ENCODE measurements at places on chromosomes 16 and 17.

- no peak for DNase-seq
These were observed 27.8 kb downstream of the CYB5D2 start for GRCh38 chr17:4170639-4171280.

DNA sequence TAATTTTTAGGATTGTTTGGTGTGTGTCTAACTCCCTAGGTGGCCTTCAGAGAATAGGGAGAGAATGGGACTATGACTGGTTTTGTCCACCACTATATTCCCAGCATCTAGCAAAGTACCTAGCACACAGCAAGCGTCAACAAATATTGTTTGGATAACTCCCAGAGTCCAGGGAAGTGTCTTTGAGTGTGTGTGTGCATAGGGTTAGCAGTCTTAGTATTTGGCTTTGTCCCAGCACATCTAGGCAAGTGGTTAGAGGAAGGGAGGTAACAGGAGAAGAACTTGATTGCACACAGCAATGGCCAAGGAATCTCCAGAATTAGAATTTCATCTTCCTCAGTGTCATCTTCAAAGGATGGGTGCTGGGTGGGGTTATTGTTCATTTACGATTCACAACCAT lies 385.4 kb upstream of the CDH5 start:
- DNase-seq, result no peak

GRCh38 chr17:67829331-67829730 lies 4.0 kb downstream of the BPTF start:
- DNase-seq, result no peak

DNA sequence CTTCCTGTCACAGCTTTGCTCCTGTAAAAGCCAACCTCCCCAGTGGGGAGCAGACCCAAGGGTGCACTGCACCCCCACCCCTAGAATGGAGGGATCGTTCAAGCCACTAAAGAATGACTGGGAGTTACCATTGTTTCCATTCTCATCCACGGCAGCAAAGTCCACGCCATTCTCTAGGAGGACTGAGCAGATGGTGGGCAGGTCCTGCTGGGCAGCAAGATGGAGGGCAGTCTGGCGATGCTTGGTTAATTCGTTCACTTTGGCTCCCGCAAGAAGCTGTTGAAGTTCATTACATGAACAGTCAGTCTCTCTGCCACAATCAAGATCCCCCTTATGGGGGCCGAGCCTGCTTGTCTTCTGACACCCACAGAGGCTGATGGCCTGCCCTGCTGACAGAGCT lies 30.8 kb downstream of the CYB5D2 start:
- no peak for DNase-seq

DNA sequence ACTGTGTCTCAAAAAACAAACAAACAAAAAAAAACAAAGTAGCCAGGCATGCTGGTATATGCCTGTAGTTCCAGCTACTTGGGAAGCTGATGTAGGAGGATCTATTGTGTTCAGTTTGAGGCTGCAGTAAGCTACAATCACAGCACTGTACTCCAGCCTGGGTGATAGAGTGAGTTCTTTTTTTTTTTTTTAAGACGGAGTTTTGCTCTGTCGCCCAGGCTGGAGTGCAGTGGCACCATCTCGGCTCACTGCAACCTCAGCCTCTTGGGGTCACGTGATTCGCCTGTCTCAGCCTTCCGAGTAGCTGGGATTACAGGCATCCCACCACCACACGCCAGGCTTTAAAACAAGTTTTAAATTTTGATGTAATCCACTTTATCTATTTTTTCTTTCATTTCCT lies 80.2 kb upstream of the STAC2 start:
- no peak for DNase-seq

DNA sequence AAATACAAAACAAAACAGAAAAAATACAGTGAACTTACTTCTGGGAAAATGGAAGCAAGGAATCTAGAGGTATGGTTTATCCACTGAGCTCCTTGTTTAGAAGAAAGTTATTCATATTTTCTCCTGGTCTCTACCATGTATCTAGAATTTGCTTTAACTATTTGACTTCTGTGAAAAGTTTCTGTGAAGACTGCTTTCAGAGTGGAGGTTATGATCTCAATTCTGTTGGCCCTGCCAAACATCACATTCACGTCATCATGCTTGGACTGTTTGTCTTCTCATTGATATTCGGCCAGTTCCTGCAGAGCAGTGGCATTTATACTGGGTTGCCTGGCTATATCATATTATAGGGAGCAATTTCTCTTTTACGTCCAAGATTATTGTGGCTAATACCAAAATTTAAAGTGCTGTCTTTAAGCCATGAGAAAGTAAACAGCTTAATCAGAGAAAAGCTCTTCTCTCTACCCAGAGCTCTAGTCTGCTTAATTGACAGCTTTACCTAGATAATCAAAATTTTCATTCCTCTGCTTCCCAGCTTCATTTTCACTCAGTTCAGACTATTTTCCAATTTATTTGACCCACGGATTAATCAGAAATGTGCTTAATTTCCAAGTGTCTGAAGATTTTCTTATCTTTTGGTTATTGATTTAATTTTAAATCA lies at the start of gene ABCA8:
Gene ABCA8 (minus strand): TSS at position 212 of the 661 bp plus-strand sequence. CDS start 13,358 bp downstream, outside the sequence.
- no peak for DNase-seq

All from cortex of kidney (tissue), 1 donor.